ENCODE measurements at places on chromosomes 2 and 18.

DNA sequence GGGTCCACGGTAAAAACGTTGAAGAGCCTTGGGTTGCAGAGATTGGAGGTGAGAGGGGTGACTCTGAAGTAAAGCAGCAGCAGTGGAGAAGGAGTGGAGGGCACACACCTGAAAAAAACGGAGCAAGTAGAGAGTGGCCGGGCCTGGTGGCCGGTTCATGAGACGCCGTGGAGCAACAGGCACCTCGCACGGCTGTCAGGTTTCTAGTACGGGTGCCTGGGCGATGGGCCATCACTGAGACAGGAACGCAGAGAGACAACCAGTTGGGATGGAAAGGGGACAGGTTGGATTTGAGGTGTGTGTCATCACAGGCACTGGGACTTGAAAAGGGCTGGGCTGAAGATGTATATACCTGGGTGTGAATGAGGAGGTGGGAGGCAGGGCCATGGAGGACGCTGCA is 104.2 kb downstream of the MTCL1 start:
- no peak for DNase-seq

GRCh38 chr2:198630384-198630783 is 826.0 kb downstream of the PLCL1 start:
- no peak for DNase-seq

- peak; percentile 37 for DNase-seq
Observed at GRCh38 chr2:215929602-215930335, 83.6 kb downstream of the MREG start.

- peak; percentile 24 for DNase-seq
Observed at GRCh38 chr2:229273723-229274338, 2.7 kb upstream of the PID1 start.

DNA sequence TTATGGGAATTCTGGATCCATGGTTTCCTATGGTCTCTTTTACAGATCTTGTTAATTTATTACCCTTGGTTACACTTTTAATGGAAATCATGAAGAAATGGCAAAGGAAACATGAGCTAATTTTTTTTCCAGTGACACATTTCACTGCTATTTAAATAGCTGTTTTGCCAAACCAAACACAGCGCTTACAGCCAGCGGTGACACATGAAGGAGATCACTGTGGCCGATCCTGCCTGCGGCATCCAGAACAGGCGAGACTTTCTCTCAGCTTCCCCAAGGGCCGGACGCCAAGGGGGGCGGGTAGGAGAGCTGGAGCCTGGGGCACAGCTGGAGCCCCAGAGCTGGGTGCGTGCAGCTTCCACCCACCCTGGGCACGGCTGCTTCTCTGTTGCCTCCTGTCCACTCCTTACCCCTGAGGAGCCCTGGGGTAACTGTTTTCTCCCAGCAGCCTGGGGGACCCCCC is 81.4 kb upstream of the PKDCC start:
- DNase-seq = no peak

GRCh38 chr2:85872536-85873161 is 16.1 kb downstream of the ST3GAL5 start:
- no peak for DNase-seq

DNA sequence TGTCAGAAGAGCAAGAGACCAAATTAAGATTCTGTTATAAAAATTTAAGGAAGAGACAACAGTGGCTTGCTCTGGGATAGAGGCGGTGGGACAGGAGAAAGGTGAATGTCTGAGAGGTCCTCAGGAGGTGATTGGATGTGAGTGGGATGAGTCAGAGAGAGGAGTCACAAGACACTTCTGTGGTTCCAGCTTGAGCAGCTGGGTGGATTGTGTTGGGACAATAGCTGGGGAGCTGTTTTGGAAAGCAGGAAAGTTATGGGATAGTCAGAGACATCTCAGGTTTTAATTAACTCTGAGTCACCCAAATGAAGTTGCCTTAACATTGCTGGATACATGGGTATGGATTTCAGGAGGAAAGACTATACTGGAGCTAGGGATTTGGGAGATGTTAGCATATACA is 218.0 kb upstream of the TRIB2 start:
- DNase-seq = no peak

GRCh38 chr18:78246588-78246987 is 733.0 kb upstream of the SALL3 start:
- DNase-seq = no peak

GRCh38 chr2:111121028-111121827 is 514 bp downstream of the BCL2L11 start:
- peak; percentile 35 for DNase-seq

GRCh38 chr2:238904716-238905115 is 56.8 kb downstream of the TWIST2 start:
- DNase-seq = no peak

DNA sequence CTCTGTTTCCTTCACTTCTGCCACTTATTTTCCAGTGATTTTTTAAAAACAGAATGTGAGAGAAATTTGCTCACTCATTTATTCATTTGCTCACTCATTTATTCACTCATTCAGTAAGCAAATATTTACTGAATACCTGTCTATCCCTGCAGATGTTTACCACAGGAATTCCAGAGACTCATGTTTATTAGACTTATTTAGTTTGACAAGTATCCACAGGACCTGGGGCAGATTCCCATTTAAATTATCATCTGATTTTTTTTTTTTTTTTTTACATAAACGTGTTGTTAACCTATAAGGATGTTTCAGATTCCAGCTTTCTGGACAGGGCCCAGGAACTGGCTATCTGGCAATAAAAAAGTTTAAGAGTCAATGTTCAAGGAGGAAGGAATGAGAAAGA is 175.1 kb upstream of the ERBB4 start:
- DNase-seq = no peak

DNA sequence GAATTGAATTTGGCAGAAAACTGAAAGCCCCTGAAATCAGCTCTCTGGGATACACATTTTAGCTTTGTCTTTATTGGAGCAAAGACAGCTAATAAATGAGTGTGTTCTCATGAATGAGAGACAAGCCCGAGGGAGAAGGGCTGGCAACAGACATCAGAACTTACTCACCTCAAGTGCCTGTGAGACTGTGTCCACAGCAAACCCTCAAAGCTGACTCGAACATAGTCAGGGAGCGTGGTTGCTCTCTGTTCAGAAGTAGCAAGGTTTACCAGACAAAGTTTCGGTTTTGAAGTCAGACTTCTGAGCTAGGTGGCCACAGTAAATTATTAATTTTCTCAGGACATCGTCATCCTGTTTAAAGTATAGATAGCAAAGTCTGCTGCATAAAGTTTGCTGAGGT is 207.9 kb downstream of the CMPK2 start:
- DNase-seq = no peak

GRCh38 chr2:235325151-235325550 is 168.7 kb upstream of the AGAP1 start:
- no peak for DNase-seq

- no peak for DNase-seq
Observed at GRCh38 chr18:62399276-62399675, 74.2 kb downstream of the TNFRSF11A start.

DNA sequence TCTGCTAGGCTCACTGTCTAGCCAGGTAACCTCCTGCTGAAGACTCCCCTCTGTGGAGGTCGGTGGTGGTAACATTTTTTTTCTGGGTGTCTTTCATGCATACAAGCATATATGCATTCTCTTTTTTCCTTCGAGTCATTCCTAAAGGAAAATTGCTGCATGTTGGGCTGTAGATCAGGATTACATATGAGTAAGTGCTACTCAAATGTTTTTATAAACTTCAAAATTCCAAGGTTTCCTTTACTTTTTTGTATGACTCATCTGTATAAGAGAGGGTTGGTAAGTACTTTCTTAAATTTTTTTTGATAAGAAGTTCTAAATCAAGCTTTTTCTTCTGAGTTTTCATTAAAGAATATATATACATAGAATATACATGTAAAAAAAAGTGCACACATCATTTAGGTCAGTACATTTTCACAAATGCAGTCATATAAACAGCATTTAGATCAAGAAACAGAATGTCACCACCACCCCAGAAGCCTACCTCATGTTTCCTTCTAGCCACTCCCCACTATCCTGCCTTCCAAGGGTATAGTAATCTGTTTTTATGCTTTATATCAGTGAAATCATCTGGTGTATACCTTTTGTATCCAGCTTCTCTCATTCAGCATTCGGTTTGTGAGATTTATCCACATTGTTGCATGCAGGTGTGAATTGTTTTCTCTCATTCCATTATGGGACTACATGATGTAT is 128.0 kb upstream of the MAP3K20 start:
- no peak for DNase-seq

DNA sequence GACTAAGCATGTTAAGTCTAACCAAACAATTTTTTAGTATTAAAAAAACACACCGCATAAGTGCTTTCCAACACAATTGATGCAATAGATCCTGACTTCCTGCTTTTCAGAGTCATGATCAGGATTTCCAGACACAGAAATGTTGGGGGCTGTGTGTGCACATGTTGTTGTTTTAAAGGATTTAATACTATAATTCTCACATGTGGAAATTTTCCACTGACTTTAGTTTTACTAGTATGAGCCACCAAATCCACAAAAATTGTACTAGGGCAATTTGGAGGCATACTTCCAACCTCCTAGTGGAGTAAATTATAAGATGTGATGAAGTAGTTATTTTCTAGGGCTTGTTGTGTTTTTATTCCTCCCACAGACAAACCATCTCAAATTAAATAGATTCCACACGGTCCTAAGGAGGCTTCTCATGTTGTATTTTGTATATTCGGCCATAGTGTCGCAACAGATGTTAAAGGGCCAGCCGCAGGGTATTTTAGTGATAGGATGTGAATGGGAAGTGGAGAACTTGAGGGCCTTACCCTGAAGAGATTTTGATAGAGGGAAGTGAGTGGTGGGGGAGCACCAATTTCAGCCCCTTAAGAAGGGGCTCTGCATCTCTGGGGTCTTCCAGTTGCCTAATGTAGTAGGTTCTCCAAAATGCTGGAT is 108.9 kb upstream of the KLF7 start:
- DNase-seq = no peak

- DNase-seq = no peak
Observed at GRCh38 chr2:180651596-180651995, 328.8 kb upstream of the UBE2E3 start.

- DNase-seq = no peak
Observed at GRCh38 chr2:62147610-62148301, 48.2 kb upstream of the B3GNT2 start.

- peak; percentile 18 for DNase-seq
Observed at GRCh38 chr18:36187193-36187825, at the start of gene MOCOS. Gene MOCOS (plus strand): TSS chr18:36187497. CDS start chr18:36187540, 43 bp downstream.

DNA sequence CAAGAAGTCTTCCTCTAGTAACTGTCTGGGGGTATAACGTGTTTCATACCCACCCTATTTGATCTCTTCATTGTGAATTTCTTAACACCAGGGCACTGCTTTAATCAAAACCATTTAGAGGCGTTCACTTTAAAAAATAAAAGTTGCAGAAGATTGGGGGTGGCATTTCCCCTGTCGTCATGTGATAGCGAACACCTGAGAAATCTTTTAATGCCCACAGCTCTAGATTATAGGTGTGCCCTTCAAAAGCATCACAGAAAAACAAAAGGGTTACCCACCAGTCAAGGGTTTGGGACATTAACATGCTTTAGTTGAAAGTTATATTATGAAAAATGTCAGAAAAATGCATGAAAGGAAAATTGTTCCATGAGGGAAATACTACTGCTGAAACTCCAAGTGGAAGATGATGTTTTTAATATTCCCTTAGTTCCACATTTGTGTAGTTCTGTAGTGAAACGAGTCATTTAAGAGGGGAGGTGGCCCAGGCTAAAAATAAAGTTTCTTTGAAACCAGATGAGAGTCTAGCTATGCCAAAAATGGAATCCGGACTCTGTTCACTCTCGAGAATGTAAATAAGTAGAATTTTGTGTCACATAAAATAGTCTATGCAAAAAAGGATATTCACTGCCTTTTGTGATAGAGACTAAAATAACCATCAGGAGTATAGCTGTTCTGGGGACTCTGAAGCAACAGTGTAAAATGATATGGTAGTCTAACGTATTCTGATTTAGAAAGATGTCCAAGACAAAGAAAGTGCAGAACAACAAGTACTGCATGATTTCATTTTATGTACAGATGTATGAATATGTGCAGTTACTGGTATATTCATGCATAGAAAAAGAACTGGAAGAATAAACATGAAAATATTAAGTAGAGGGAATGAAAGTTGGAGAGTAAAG is 95.3 kb downstream of the TMEM247 start:
- no peak for DNase-seq

DNA sequence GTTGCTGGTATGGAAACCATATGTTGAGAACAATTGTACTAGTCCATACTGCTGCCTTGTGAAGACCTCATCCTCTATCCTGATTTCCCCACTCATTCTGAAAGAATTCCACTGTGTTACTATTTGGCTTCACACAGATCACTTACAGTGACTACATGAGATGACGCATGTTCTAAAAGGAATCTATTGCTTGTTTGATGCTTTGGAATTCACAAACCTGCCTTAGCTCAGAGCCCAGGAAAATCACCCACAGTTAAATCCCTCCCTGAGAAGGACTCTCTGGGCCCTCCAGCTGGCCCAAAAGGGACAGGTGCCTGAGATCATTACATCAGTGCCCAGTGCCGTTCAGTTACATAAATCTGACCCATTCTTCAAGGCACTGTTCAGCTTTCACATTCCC is 45.3 kb downstream of the KLHL29 start:
- no peak for DNase-seq

- no peak for DNase-seq
Observed at GRCh38 chr2:174591740-174592139, 5.9 kb downstream of the WIPF1 start.

DNA sequence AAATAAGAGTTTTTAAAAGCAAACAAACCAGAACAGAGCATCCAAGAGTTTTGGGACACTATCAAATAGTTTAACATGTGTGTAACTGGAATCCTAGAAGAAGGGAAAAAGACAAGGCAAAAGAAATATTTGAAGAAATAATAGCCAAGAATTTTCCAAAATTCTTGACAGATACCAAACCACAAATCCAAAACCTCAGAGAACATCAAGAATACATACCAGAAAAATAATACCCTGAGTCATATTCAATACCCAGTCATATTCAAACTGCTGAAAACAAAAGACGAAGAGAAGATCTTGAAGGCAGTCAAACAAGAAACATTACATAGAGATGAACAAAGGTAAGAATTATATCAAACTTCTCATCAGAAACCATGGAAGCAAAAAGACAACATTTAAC is 22.9 kb downstream of the INO80C start:
- no peak for DNase-seq

- DNase-seq = peak; percentile 93
Observed at GRCh38 chr2:226791487-226792081, 8.0 kb downstream of the IRS1 start.

DNA sequence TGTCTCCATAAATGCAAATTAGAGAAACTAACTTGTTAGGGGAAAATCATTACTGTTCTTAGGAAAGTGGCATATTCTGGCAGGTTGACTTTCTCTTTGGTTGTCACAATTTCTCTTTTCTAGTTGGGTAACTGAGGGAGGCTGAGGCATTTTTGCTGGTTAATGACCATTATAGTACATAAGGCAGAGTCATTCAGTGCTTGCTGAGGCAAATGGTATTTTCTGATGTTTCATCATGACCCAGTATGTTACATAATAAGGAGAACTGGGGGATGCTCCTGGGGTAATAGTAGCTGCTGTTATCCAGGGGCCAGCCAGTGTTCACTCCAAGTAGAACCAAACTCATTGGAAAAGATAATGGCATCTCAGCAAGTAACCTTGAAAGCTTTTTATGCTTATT is 62.3 kb downstream of the ITGA6 start:
- DNase-seq = no peak
